Activated CD8-positive, alpha-beta memory T cell treated with anti-CD3 and anti-CD28 coated beads, Interleukin-2, amount 10 ng/mL, durations not matched to agents 7 days and 5 days (primary cell): ENCODE measurements at places on chromosomes 3 and 15.

DNA sequence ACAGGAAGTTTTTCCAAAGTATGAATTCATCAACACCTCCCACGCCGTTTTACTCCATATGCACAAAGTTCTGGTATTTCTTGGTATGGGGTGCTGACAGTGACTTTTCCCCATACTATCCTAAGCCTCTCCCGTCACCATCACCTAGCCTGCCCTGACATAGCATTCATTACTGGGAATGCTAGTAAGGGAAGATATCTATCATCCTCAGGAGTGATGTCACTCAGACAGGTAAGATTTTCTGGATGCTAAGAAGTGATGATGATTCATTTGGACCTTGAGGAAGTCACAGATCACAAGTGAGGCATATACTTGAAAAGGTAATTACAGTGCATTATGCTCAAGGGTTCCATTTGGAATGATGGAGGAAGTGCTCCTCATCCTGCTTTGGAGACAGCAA is 355.1 kb upstream of the STAC start:
- no peak for DNase-seq

GRCh38 chr3:9000041-9000440 is 36.8 kb upstream of the RAD18 start:
- DNase-seq = no peak

DNA sequence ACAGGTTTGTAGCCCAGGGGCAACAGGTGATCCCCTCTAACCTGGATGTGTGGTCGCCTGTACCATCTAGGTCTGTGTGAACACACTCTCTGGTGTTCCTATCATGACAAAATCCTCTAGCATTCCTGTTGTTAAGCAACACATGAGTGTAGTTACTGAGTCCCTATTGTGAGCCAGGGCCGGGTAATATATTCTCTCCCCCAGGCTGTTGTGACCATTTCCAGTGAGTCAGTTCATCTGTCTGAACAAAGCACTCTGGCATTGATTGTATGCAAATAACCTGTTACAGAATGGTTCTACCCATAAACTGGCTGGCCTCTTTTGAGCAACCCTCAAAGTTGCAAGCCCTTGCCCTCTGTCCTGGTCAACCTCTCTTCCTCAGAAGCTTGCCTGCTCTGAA is 2.6 kb upstream of the FLNB start:
- DNase-seq = no peak

DNA sequence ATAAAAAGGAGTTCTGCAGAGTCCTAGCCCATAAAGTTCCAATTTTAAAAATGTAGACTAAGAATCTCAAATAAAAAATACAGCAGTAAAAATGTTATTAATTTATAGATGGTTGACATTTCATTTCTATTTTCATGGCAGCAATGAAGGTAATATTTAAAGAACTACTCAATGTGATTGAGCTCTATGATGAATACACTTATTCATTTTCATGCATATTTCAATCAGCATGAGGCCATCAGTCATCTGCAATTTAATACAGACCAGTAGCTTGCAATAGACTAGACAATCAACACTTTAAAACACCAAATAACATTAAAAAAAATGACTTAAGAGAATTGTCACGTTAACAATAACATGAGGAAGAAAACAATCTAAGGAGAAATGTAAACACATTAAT is 1295.8 kb upstream of the ALCAM start:
- DNase-seq = no peak

GRCh38 chr3:144119633-144120032 is 148.0 kb downstream of the DIPK2A start:
- no peak for DNase-seq

- DNase-seq = no peak
Measured at GRCh38 chr3:117628823-117629291, 919.3 kb downstream of the TUSC7 start.
